Activated CD8-positive, alpha-beta T cell treated with anti-CD3 and anti-CD28 coated beads for 36 hours (primary cell): ENCODE measurements at places on chromosomes 4 and X. TPM values are rescaled to one million over a fixed set of nuclear protein-coding genes. Genes with fewer than 3 reads are reported as not detected.

HS6ST2 gene
- total RNA-seq, result 0.47 TPM

SGMS2 gene
- 0.14 TPM for total RNA-seq

PPARGC1A gene
- not detected for total RNA-seq

MAGEC1 gene
- not detected for total RNA-seq

SATL1 gene
- not detected for total RNA-seq

WAS gene
- total RNA-seq, result 81.6 TPM

CSAG1 gene
- total RNA-seq, result not detected

REST gene
- 41.0 TPM for total RNA-seq

GRCh38 chr4:137065311-137065710, 467.0 kb downstream of the PCDH18 start:
- DNase-seq, result no peak
- H3K27me3 ChIP-seq, result no peaks in the 10 kb centered on the region
- H3K4me3 ChIP-seq, result no peak overlapping the region

GRCh38 chrX:1246816-1247215, 21.8 kb upstream of the CSF2RA start:
- H3K36me3 ChIP-seq, result no peaks in the 10 kb centered on the region
- H3K27me3 ChIP-seq, result no peaks in the 10 kb centered on the region
- DNase-seq, result peak; percentile 90
- no peak overlapping the region for H3K4me3 ChIP-seq

- peaks cover 4% of the 10 kb centered on the region for H3K4me1 ChIP-seq
- no peak for DNase-seq
- no peak overlapping the region for H3K4me3 ChIP-seq
- no peaks in the 10 kb centered on the region for H3K36me3 ChIP-seq
- H3K27ac ChIP-seq, result no peak overlapping the region
Observed at GRCh38 chr4:152038238-152038637, 277.4 kb upstream of the GATB start.

GRCh38 chr4:10877076-10877475, 192.5 kb upstream of the CLNK start:
- no peak overlapping the region for H3K27ac ChIP-seq
- H3K27me3 ChIP-seq, result no peaks in the 10 kb centered on the region
- H3K36me3 ChIP-seq, result no peaks in the 10 kb centered on the region
- no peaks in the 10 kb centered on the region for H3K4me1 ChIP-seq

- H3K27ac ChIP-seq, result peak overlapping the region; percentile 68
- H3K27me3 ChIP-seq, result no peaks in the 10 kb centered on the region
- no peak for DNase-seq
Observed at GRCh38 chr4:2666722-2667247, 89.4 kb downstream of the TNIP2 start.

- H3K27me3 ChIP-seq, result no peaks in the 10 kb centered on the region
- no peaks in the 10 kb centered on the region for H3K4me1 ChIP-seq
- H3K4me3 ChIP-seq, result no peak overlapping the region
- DNase-seq, result no peak
Observed at GRCh38 chr4:126354784-126355183, 1040.0 kb downstream of the FAT4 start.

- H3K27ac ChIP-seq, result no peak overlapping the region
- H3K36me3 ChIP-seq, result no peaks in the 10 kb centered on the region
- H3K4me3 ChIP-seq, result no peak overlapping the region
- H3K27me3 ChIP-seq, result no peaks in the 10 kb centered on the region
- no peaks in the 10 kb centered on the region for H3K4me1 ChIP-seq
- no peak for DNase-seq
Observed at GRCh38 chr4:66741081-66741480, 804.2 kb downstream of the CENPC start.

GRCh38 chr4:106201373-106201772, 114.6 kb downstream of the TBCK start:
- H3K27ac ChIP-seq, result no peak overlapping the region
- H3K4me3 ChIP-seq, result no peak overlapping the region
- H3K4me1 ChIP-seq, result no peaks in the 10 kb centered on the region

DNA sequence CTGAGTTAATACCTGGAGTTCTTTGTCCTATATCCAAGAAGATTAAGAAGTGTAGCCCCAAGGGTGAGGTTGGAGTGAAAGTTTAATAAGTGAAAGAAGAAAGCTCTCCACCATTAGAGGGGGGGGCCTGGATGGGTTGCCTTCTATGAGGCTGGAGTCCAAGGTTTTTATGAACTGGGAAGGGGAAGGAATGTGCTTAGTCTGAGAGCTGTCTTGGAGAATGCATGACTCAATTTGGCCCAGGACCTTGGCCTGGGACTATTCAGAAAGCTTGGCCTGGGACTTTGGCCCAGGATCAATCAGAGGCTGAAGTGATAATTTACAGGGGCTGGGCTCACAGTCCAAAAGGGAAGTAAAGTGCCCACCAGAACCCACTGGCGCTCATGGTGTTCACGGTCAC, 1049.0 kb upstream of the GRIA3 start:
- H3K27me3 ChIP-seq, result no peaks in the 10 kb centered on the region
- no peaks in the 10 kb centered on the region for H3K36me3 ChIP-seq
- DNase-seq, result no peak
- no peaks in the 10 kb centered on the region for H3K4me1 ChIP-seq

DNA sequence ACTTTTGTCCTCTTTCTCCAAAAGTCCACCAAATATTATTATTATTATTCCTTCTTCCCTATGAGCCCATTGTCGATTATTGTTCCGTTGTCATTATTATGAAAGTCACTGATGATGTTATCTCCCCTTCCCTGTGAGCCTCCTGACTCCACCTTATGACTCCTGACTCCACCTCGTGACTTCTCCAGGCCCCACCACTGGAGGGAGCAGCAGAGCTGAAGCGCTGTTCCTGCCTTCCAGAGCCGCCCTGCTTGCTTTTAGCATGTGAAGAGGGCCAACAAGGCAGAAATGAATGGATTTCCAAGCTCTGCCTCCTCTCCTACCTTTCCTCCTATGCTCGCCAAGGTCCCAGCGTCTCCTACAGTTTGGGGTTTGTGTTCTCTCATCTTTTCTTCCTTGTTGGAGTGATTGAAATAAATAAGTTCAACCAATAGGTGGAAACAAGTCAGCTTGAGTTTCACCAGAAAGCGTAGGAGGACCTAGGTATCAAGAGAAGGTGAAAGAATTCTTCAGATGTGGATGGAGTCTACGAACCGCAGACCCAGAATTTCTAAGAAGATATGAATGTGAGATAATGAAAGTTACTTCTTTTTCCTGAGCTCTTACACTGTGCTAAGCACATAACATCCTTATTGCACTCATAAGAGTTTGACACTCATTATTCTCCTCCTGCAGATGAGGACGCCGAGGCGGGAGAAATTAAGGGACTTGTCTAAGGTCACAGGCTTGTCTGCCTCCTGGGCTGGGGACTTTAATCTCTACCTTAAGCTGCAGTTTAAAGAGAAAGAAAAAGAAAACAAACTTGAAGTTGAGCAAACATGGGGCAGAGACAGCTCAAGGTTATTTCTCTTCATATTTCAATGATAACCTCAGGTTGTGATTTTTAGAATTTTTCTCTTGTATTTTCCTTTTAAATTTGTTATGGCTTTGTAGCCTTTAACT, 26.1 kb downstream of the IGSF1 start:
- peak; percentile 18 for DNase-seq
- no peaks in the 10 kb centered on the region for H3K4me1 ChIP-seq
- no peaks in the 10 kb centered on the region for H3K36me3 ChIP-seq
- no peak overlapping the region for H3K4me3 ChIP-seq
- H3K27me3 ChIP-seq, result peaks cover 3% of the 10 kb centered on the region
- no peak overlapping the region for H3K27ac ChIP-seq

DNA sequence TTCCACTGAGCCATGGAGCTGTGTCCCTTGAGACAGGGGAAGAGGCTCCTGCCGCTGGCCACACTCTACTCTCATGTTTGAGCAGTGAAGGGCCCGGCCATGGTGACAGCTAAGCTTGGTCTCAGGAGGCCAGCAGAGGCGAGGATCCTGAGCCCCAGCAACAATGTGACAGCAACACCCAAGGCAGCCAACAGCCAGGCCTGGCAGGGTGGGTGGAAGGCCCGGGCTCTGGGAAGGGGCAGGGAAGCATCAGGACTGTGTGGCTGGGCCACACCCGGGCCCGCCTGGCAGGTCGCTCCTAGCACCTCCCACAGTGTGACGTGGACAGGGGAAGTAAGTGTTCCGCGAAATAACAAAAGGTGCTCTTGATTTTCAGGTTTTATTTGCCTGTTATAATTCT, 24.8 kb downstream of the L1CAM start:
- DNase-seq, result no peak
- H3K4me3 ChIP-seq, result no peak overlapping the region
- no peaks in the 10 kb centered on the region for H3K36me3 ChIP-seq
- H3K27ac ChIP-seq, result no peak overlapping the region
- H3K4me1 ChIP-seq, result peaks cover 7% of the 10 kb centered on the region

DNA sequence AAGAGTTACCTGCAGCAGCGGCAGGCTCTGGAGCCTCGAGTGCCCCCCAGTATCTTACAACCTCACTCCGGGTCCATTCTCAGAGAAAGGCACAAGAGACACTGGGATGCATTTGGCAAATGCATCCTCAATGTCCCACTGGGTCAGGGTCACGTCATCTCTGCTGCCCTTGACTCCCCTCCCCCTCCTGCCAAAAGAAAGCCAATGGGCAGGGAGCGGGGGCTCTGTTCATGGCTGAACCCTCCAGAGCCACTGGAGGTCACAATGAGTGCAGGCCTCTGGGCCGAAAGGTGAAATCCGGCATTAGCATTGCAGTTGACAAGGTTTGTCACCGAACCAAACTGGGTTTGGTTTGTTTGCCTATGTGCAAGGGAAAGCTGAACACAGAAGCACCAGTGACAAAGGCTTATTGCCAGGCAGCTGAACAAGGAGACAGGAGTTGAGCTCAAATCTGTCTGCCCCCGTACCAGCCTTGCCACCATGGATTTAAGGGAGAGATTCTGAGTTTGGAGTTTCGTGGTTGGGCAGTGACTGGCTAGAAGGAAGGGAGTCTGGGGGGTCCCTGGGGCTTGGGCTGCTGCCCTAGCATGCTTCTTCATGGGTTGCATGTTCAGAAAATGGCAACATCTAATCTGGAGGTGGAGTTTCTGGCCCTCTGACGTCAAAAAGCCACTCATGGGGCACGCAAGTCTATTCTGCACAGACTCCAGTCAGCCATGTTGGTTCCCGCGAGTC, 64.3 kb downstream of the HTRA3 start:
- no peaks in the 10 kb centered on the region for H3K4me1 ChIP-seq
- H3K27me3 ChIP-seq, result peaks cover 6% of the 10 kb centered on the region
- no peaks in the 10 kb centered on the region for H3K36me3 ChIP-seq

DNA sequence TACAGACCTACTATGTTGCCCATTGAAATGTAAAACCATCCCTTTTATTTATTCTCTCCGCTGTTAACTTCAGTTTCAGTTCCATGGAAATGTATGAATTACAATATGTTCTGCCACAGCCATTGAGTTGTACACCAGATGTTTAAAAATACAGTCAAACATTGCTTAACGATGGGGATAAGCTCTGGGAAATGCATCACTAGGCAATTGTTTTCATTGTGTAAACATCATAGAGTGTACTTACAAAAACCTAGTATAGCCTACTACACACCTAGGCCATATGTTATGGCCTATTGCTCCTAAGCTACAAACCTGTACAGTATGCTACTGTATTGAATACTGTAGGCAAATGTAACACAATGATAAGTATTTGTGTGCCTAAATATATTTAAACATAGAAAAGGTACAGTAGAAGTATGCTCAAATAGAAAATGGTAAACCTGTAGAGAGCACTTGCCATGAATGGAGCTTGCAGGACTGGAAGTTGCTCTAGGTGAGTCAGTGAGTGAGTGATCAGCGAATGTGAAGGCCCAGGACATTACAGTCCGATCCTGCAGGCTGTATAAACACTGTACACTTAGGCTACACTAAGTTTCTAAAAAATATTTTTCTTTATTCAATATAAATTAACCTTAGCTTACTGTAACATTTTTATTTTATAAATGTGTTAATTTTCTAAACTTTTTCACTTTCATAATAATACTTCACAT, 2.7 kb upstream of the PF4V1 start:
- H3K27ac ChIP-seq, result no peak overlapping the region
- DNase-seq, result no peak
- H3K27me3 ChIP-seq, result peaks cover 4% of the 10 kb centered on the region
- H3K4me3 ChIP-seq, result no peak overlapping the region
- H3K36me3 ChIP-seq, result no peaks in the 10 kb centered on the region
- no peaks in the 10 kb centered on the region for H3K4me1 ChIP-seq

DNA sequence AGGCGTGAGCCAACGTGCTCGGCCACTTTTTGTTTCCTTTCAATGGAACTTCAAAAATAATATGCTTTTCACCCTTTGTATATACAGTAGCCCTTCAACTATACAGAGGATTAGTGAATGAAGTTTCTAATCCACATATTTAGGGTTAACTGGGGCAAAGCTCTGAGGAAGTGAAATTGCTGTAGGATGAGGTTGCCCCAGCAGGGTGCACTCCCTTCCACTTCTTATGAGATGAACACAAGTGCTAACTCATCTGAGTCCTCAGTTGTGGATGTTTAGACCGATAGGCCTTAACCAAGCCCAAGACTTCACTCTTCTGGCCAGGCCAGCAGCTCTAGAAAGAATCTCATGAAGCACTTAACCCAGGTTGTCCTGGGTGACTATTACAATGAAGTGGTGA, 29.1 kb upstream of the CT55 start:
- no peaks in the 10 kb centered on the region for H3K4me1 ChIP-seq
- no peaks in the 10 kb centered on the region for H3K36me3 ChIP-seq
- DNase-seq, result no peak
- H3K27me3 ChIP-seq, result peaks cover 6% of the 10 kb centered on the region
- H3K27ac ChIP-seq, result no peak overlapping the region
- H3K4me3 ChIP-seq, result no peak overlapping the region

DNA sequence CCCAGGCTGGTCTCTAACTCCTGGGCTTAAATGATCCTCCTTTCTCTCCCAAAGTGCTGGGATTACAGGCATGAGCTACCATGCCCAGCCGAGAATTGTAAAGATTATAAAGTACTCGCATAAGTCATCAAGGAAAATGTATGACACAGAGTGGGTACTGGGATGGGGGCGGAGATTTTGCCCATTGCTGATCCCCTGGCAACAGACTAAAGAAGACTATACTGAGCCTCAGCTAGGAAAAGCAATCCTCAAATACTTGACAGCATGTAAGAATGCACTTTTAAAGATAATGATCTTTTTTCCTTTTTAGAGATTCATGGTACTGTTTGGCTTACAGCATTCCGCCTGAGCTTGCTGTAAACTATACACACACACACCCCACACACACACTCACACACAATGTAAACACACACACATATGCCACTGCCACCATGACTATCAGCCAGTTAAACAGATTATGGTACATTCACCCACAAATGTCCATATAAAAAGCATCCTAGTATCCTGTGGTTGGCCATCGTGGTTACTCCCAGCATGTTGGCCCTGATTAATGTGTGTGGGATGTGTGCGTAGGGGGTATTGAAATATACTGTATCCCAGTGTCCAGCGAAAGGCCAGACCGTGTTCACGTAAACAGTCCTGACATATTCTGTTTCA, 113.0 kb downstream of the AMELX start:
- H3K36me3 ChIP-seq, result no peaks in the 10 kb centered on the region
- no peak for DNase-seq
- H3K27ac ChIP-seq, result no peak overlapping the region
- no peak overlapping the region for H3K4me3 ChIP-seq
- H3K27me3 ChIP-seq, result no peaks in the 10 kb centered on the region

- H3K27me3 ChIP-seq, result peaks cover 6% of the 10 kb centered on the region
- H3K27ac ChIP-seq, result no peak overlapping the region
- no peak overlapping the region for H3K4me3 ChIP-seq
- no peaks in the 10 kb centered on the region for H3K36me3 ChIP-seq
- DNase-seq, result no peak
- H3K4me1 ChIP-seq, result no peaks in the 10 kb centered on the region
Observed at GRCh38 chrX:153526042-153526441, 8.6 kb downstream of the ATP2B3 start.
